GM18507 (cell line): ENCODE measurements at places on chromosomes 1 and 21.

DNA sequence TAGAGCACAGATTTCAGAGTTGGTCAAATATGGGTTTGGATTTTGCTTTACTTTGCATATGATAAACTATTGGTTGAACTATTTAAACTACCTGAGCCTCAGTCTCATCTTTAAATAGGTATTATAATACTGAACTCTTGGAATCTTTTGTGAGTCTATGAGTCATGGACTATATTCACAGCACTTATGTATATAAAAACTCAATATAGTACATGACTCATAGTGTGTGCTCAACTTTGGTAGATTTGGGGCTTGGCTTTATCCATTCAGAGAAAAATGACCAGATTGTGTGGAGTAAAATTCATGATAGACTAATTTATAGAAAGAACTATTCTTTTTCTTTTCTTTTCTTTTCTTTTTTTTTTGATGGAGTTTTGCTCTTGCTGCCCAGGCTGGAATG lies 28.7 kb downstream of the FCRL3 start:
- DNase-seq, result no peak

- no peak for DNase-seq
Measured at GRCh38 chr1:11169202-11169601, 20.0 kb upstream of the ANGPTL7 start.

DNA sequence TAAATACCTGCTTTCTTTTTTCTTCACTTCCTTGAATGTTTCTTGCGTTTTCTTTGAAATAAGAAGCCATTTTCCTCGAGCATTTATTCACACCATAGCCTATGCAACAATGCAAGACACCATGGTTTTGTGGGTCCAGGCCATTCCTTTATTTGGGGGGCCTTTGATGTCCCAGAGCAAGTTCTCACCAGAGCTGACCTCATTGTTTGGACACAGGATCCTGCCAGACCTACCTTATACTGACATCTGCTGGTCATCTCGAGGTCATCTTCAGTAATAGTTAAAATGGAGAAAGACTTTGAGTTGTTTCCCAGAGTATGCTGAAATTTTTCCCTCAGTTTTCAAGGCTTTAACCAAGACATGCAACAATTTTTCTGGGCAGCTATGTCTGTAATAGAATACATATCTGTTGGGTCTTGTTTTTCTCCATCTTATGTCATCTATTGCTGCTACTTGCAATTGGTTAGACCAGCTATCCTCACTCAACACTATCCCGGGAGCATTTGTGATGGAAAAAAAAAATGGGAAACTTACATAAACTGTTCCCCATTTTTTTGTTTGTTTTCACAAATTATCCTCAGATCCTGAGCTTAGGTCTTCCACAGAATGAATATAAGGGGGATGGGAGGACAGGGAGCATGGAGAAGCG lies 34.0 kb upstream of the BACE2 start:
- DNase-seq, result no peak

DNA sequence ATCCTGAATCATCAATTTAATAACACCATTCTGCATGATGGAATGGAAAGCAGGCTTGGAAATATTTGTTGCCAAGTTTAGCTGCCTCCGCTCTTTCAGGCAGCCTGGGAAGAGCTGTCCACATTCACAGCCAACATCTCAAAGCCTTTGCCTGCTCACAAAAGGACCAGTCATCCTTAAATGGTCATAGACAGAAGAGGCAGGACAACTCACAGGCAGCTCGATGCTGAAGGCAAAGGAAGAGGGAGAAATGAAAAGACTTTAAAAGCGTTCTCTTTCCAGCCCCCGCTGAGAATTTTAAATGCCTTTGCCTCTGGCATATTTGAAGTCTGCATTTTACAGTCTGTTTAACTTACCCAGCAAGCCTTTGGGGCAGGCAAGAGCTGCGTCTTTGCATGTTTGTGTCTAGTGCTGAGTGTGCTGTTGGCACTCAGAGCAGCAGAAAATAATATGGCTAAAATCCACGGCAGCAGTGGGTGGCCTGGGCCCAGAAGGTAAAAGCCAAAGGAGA lies 68.9 kb downstream of the NMNAT2 start:
- DNase-seq, result no peak

DNA sequence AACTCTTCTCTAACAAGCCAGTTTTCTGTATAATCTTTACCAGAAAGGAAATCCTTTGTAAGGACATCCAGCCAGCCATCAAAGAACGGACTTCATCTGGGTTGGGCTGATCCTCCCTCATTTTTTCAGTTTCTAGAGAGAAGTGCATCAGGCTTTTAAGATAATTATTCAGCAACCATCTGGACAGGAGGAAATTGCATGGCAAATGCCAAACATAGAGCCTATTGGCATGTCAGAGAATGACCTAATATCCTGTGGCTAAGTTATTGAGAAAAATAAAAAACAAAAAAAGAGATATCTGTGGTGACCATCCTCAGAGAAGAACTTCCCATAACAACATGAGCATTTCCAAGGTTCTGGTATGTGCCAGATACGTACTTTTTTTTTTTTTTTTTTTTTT lies 74.9 kb upstream of the BEND5 start:
- DNase-seq, result no peak

GRCh38 chr1:30397576-30397975 lies 325.8 kb downstream of the MATN1 start:
- no peak for DNase-seq

DNA sequence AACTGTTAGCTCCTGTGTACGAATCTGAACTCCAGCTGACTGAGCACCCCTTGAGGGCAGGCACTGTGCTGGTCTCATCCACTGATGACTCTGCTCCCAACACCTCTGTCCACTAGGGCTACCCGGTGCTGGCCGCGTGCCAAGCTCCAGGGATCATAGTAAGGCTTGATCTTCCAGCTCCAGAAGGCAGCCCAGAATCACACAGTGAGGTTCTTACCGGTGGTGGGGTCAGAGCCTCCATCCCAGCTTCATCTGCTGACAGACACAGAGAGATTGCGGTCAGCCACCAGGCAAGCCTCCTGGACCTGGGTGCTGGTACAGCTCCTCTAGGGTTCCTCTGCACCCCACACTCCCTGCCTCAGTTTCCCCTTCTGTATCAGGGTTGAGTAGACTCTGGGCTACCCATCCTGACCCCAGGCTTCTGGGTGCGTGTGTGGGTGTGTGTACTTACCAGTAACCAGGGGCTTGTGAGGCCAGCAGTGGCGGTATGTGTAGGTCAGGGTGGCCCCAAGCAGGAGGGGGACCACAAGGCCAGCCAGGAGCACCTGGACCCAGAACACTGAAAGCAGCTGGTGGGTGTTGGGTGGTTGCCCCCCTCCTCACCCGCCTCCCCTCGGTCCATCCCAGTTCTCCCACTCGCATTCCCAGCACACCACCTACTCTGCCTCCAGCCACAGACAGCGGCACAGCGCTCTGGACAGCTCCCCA lies 3.4 kb downstream of the TNFRSF25 start:
- no peak for DNase-seq

- DNase-seq, result no peak
Measured at GRCh38 chr21:34311561-34312330, 52.1 kb upstream of the KCNE2 start.

GRCh38 chr1:232968965-232969364 lies 18.6 kb downstream of the NTPCR start:
- no peak for DNase-seq

GRCh38 chr21:26965907-26966581 lies 844 bp downstream of the ADAMTS5 start:
- no peak for DNase-seq

- DNase-seq, result no peak
Measured at GRCh38 chr21:23633447-23633940, 1973.8 kb downstream of the MRPL39 start.

GRCh38 chr1:7839526-7839925 lies 13.3 kb downstream of the UTS2 start:
- DNase-seq, result no peak

- no peak for DNase-seq
Measured at GRCh38 chr1:184387069-184387475, 243 bp downstream of the C1orf21 start.

GRCh38 chr1:232987046-232987773 lies 36.8 kb downstream of the NTPCR start:
- DNase-seq, result no peak

DNA sequence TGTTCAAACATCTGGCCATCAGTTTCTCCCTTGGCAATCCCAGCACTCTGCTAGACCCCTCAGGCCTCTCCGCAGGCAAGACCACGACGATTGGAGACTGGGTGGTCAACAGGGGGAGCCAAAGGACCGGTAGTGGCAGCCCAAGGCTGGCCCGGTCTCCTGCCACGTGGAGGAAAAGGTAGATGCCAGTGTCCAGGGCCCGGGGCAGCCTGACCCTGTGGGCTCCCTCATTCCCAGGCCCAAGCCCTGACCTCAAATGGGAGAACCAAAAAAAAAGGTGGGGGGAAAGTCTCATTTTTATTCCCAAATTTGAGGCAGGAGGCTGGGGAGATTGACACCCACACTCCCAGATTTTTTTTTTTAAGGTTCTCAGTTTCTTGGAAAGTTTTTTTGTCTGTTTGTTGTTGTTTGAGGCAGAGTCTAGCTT lies 24.8 kb downstream of the S100A6 start:
- DNase-seq, result peak; percentile 71

DNA sequence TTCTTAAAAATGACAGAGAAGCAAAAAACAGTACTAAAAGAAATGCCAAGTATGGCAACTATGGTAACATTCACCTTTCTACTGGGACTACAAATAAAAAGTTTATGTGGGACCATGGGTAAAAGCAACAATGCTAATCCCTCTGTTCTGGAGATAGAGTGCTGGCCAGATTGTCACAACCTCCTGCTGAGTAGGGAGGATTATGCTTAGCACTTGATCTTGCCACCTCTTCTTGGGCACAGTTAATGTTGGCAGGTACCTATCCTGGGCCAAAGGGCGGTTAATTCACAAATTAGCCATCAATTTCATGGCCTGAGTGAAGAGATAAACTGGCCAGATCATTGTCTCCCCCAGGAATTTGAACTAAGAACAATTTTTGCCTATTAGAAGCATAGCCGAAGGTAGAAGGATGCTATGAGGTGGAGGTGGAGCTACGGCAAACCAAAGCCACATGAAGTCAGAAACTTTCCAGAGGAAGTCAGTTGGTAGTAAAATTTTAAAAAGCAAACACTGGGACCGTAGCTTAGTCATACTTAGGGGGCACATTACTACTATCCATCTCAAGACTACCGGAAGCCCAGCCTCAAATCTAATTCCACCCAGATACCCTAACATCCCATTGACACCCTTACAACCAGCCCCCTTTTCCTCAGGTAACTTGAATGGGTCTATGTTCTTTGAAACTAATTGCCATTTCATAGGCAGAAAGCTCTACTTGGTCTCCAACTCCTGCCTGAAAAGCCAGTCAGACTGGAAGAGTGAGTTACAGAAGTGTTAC lies 2.7 kb downstream of the SCYL3 start:
- DNase-seq, result no peak

DNA sequence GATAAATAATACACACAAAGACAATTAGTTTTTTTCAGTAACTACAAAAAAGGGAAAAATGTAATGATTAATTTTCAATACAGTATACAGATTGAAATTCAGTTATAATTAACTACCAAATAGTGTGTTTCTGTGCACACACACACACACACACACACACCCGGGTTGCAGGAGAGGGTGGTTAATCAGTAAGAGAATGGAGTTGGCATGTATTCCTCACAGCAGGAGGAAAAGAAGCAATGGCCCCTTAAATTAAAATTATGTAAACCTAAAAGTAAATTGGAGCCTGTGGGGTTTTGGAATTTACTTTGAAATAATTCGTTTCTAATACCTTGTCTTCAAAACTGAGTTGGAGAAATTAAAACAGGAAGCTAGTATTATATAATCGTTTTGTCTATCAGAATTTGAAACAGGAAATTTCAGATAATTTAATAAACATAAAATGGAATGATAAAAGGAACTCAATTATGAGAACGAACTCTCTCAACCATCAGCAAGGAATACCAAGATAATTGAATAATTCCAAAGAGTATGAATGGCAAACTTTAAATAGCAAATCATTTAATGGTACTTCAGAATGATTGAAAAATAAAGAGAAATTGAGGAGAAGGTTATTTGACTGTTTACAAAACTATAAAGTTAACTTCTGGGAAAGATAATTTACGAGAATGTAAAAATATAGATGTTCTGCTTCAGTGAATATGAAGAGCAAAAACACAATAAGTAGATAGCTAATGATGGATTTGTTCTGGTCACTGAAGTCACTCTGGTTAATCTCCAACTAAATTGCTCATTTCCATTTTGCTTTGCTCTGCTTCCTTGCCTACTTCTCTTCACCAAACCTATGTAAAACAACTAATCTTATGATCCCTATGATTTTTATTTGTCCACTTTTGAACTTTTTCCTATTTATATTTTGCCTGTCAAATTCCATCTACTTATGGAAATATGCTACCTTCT lies 547.9 kb upstream of the ZP4 start:
- DNase-seq, result no peak
